ENCODE measurements at places on chromosomes 6 and 20.

- DNase-seq = no peak
These were observed 191.6 kb upstream of the SUPT3H start for GRCh38 chr6:45569210-45569945.

DNA sequence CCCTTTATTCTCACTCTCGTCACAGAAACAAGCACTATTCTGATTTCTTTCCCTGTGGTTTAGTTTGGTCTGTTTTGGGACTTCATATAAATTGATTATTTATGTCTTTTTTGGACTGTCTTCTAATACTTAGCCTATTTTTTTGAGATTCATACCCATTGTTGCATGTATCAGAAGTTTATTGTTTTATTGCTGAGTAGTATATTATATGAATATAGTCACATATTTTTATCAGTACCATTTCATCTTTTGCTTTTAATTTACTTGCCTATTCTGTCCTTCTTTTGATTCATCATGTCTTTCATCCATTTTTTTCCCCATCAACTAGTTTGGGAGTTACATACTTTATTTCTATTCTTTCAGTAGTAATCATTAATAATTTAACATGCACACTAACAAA lies 112.0 kb downstream of the ID4 start:
- DNase-seq = no peak

DNA sequence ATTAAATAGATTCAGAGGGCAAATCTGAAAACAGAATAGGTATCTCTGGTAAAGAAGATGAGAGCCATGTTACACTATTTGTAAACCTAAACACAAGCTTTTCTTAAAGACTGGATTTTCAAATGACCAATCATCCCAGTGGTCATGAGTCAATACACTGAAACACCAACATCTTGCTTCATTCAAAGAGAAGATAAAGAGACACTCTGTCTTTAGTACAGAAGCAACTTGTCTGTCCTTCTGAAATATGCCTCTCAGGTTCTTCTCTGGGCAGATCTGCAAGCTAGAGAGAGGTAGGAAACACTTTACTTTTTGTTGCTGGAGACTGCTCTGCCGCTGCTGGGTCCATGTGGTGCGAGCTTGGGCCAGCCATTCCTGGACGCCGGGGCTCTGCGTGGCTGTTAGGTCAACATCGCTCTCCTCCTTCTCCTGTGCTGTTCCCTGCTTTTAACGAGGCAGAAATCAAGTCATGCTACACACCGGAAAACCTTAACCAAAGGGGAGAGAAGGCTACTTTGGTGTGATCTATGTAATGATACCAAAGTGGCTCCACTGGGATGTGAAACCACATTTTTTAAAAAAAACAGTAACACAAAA lies 368.2 kb downstream of the SYNE1 start:
- DNase-seq = no peak

DNA sequence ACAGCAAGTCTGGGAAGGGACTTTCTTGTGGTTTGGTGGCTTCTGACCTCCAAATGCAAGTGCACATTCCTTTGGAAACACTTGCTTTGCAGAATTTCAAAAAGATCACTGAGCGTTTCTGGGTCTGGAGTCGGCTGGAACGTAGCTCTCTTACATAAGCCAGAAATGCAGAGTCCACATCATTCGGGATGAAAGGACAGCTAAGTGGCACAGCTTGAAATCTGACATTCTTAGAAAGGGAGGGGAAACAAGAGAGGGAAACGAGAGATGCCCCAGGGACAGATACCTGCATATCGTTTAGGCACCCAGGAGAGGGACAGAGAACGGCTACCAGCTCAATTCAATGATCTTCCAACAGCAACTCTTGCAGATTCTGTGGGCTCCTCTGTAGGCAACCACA lies 118.7 kb downstream of the NFATC2 start:
- DNase-seq = no peak
